SK-N-MC (cell line): ENCODE measurements at places on chromosomes 7 and 10.

- DNase-seq: no peak
Observed at GRCh38 chr7:48388911-48389310, 217.7 kb downstream of the ABCA13 start.

DNA sequence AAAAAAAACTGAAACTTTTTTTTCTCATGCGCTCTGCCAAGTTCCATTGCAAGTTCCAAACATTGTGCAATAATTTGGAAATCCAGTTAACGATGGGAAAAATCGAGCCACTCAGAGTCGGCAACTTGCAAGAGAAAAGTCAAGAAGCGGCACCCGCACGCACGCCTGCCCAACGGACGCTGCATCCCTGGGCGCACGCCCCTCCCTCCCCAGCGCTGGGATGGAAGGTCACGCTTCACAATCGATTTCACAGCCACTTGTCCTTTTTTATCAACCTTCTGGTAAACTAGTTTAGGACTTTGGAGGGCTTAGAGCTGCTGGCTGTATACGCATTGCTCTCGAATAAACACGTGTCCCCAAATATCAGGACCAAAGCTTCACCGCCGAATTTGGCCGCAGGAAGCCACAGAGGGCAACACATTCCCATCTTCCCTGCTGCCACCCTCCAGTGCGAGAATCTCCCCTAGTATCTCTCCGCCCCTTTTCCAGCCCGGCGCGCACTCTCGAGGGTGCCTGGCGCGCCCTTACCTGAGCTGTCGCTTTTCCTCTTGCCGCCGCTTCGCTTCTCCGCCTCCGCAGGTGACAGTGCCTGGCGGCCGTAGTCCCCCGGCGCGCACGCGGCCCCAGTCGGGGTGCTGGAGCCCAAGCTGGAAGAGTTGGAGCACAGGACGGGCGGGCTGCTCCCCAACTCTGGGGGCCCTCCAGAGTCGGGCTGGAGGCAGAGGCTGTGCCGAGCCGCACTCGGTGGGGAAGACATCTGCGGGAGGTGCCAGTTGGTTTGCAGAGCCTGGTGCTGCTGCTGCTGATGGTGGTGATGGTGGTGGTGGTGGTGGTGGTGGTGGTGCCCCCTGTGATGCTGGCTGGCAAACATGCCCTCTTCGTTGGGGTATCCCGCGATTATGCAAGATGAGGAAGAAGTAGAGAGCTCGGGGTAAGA, 857 bp downstream of the MEOX2 start:
- DNase-seq: no peak

DNA sequence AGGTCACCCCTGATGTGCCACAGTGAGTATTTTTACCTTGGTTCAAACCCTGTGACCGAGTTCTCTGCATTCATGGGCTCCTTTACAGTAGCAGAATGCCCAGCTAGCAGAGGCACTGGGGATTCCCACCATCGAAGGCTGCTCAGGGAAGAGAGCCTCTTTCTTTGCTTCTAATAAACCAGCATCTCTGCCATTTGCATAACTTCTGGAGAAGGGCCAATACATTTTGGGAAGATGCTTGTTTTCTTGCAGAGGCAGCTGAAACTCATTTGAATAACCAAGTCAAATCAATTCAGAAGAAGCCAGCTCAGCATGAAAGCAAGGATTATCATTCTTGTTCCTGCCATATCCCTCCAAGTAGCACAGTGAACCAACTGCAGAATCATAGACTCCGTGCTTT, 82.9 kb upstream of the WDR11 start:
- no peak for DNase-seq

- DNase-seq: no peak
Observed at GRCh38 chr7:69893906-69894305, 295.6 kb downstream of the AUTS2 start.

DNA sequence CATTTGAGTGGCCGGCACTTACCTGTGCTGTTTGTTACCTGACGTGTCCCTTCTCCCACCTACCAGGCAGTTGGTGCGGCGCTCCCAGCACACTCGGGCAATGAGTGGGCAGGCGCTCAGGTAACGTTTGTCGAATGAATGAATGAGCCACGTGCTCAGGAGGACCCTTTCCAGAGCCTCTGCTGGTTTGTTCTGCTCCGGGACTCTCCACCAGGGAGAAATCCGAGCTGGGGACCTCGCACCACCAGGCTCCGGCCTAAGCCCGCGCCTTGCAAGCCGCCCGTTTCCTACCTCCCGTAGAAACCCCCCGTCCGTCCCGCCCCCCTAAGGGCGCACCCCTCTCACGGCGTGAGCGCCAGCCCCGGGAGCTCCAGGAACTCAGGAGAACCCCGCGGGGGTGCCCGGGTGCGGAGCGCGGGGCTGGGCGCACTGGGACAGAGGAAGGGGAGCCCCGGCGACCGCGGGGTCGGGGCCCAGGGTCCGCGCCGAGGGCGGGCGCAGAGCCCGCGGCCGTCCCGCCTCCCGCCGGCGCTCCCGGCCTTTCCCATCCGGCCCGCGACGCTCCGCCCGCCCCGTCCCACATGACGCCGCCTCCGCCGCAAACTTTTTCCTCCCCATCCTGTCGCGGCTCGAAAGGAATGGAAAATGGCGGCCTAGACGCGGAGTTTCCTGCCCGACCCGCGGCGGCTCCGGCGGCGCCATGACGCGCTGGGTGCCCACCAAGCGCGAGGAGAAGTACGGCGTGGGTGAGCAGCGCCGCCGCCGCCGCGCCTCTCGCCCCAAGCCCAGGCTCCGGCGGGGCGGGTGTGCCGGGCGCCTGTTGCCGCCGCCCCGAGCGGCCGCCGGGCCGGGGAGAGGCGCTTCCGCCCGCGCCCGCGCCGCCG, at the start of gene DOCK1:
TSS of gene DOCK1 (plus strand) at position 611 of the 884 bp plus-strand sequence. CDS start at position 701, 90 bp downstream.
- DNase-seq: no peak

GRCh38 chr10:96814264-96814663, 17.8 kb upstream of the LCOR start:
- no peak for DNase-seq

DNA sequence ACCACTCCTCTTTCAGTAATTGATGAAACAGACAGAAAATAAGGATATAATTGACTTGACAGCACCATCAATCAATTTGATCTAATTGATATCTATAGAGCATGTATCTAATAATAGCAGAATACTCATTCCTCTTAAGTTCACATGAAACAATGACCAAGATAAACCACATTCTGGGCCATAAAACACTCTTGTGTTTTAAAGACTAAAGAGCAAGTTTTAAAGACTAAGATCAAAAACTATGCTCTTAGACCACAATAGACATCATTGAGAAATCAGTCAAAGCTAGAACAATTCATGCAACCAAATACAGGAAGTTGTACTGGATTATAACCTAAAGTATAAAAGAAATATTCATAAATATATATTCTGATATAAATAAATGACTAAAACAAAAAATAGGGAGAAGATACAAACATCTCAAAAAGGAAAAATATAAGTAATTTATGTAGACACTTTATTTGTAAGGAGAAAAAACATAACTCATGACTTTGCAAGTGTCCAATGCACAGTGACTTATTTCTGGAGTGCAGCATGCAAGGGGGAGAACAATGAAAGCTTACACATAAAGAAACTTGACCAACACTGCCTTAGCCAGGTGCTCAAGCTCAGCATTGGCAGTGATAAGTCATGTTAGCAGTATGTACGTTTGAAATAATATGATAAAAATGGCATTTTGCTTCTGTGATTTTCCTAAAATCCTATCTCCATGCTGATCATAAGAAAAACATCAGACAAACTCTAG, 312.7 kb upstream of the IGFBP3 start:
- no peak for DNase-seq

GRCh38 chr10:131517781-131518180, 206.3 kb upstream of the TCERG1L start:
- no peak for DNase-seq

GRCh38 chr7:109950256-109950655, 1140.7 kb upstream of the LRRN3 start:
- DNase-seq: no peak

- DNase-seq: no peak
Observed at GRCh38 chr10:93123766-93124165, 50.1 kb downstream of the CYP26A1 start.

DNA sequence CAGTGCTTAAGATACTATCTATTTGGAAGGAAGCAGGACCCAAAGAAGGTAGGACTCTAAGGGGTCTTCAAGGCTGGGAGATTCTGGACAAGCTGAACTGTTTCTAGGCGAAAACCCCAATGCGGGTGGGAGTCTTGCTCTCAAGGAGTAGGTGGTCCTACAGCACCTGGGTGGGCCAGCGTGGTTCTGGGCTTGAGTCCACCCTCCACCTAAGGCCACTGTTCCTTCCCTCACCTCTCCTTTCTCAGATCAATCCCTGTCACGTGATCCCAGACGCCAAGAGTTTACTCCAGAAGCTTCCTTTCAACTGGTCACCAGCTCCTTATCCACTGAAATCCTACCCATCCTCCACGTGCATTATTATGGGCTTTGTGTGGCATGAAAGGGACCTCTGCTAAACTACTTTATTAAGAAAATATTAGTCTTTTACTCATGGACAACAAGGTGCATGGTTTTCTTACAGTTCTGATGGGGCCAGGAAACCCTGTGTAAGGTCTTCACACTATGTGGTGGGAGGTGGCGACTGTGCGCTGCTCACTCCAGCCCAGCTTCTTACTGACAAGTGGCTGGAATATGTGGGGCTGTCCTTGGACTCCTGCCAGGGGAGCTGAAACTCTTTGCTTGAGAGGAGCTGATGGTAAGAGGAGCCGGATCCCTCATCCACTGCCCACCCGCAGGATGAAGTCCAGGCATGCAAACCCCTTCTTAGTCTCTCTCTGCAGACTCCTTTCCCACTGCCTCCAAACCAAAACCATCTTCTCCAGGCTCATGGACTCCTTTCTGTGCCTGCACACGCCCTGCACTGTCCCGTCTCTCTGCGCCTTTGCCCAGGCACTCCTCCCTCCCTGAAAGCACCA, 1.6 kb downstream of the ZNF746 start:
- DNase-seq: no peak

DNA sequence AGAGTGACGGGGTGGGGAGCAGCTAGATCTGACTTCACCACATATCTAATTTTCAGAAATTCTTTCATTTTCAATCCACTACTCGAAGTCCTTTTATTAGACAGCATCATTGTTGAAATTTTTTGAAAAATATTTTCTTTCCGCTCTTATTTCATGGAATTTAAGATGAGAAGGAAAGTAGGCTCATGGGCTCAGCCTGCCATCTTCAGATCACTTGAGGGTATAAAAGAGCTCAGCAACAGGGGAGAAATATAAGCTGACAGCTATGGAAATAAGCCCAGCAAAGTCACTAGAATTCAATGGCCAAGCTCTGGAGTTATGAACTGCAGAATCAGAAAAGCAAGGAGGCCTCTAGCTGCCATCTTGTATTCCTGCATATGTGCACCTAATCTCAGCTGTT, 389.1 kb downstream of the XPNPEP1 start:
- no peak for DNase-seq

- no peak for DNase-seq
Observed at GRCh38 chr7:27149842-27150567, 2.4 kb downstream of the HOXA3 start.

GRCh38 chr7:81211204-81211933, 292.5 kb upstream of the SEMA3C start:
- DNase-seq: no peak

- no peak for DNase-seq
Observed at GRCh38 chr10:61456095-61456789, 3.1 kb upstream of the TMEM26 start.

DNA sequence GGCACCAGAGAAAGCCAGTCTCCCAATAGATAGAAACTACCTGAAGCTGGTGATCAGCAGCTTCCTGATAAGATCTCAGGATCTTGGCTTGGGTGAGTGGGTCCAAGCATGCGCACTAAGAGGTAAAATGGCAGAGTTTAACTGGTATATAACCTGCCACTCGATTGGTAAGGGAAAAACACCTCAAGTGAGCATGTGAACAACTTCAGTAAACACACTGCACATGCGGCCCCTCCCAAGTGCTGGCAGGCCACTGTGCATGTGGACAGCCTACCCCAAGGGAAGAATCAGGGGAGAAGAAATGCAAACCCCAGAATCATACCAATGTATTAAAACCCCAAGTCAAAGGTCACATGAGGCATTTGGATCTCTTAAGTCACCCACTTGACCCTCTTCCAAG, 17.7 kb upstream of the PON1 start:
- DNase-seq: no peak

GRCh38 chr7:15199482-15199881, 296.9 kb upstream of the DGKB start:
- no peak for DNase-seq

- no peak for DNase-seq
Observed at GRCh38 chr10:97916586-97916985, 66.9 kb downstream of the GOLGA7B start.

- no peak for DNase-seq
Observed at GRCh38 chr10:29519659-29520058, 115.1 kb downstream of the SVIL start.

GRCh38 chr10:129550076-129550475, 83.0 kb downstream of the MGMT start:
- no peak for DNase-seq

GRCh38 chr10:119253433-119254174, 46.2 kb downstream of the GRK5 start:
- no peak for DNase-seq

- DNase-seq: no peak
Observed at GRCh38 chr10:131620314-131620713, 280.5 kb upstream of the PPP2R2D start.

- no peak for DNase-seq
Observed at GRCh38 chr10:130339091-130339490, 202.9 kb downstream of the GLRX3 start.

- no peak for DNase-seq
Observed at GRCh38 chr10:21340331-21340730, 185.2 kb downstream of the SKIDA1 start.

DNA sequence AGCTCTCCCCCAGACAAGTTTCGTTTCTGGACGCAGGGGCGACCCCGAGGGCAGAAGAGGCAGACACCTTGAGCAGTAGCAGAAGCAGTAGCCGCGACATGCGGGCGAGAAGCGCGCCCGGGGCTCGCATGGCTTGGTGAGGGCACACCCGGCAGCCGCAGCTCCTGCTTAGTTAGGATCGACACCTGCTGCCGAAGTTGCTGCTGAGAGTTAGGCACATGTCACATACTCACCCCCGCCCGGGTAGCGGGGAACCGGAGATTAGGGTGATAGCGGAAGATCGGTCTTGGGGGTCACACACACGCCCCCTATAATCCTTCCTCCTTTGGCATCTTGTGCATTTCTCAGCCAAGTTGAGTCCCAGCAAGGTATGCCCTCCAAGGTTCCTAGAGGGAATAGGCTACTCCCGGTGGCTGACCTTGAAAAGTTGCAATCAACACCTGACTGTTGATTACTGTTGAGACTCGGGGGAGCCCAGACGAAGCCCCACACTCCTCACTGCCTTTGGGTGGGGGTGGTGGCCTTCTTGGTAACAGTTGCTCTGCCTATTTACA, 668 bp downstream of the GPR37 start:
- no peak for DNase-seq

- no peak for DNase-seq
Observed at GRCh38 chr10:118753331-118754228, 1.2 kb downstream of the CACUL1 start.

- no peak for DNase-seq
Observed at GRCh38 chr7:155447603-155448002, 10.3 kb upstream of the EN2 start.

GRCh38 chr7:69603937-69604494, 5.7 kb downstream of the AUTS2 start:
- DNase-seq: no peak

- DNase-seq: no peak
Observed at GRCh38 chr7:105210721-105211205, 178.0 kb downstream of the SRPK2 start.
